ENCODE measurements at places on chromosomes 1 and 21.

GRCh38 chr1:221241157-221241556 is 361.9 kb downstream of the HLX start:
- no peak for DNase-seq

- DNase-seq = no peak
Observed at GRCh38 chr1:53552146-53552861, 93.1 kb downstream of the DMRTB1 start.

GRCh38 chr21:45202889-45203288 is 84.8 kb downstream of the POFUT2 start:
- no peak for DNase-seq

GRCh38 chr1:41245659-41246058 is 3.6 kb upstream of the SCMH1 start:
- DNase-seq = no peak

GRCh38 chr21:33866826-33867225 is 48.8 kb downstream of the ATP5PO start:
- DNase-seq = peak; percentile 32

DNA sequence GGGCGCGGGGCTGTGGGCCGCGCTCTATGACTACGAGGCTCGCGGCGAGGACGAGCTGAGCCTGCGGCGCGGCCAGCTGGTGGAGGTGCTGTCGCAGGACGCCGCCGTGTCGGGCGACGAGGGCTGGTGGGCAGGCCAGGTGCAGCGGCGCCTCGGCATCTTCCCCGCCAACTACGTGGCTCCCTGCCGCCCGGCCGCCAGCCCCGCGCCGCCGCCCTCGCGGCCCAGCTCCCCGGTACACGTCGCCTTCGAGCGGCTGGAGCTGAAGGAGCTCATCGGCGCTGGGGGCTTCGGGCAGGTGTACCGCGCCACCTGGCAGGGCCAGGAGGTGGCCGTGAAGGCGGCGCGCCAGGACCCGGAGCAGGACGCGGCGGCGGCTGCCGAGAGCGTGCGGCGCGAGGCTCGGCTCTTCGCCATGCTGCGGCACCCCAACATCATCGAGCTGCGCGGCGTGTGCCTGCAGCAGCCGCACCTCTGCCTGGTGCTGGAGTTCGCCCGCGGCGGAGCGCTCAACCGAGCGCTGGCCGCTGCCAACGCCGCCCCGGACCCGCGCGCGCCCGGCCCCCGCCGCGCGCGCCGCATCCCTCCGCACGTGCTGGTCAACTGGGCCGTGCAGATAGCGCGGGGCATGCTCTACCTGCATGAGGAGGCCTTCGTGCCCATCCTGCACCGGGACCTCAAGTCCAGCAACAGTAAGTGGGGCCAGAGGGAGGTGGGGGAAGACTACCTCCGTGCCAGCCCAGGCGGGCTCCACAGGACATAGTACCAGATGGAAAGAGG is 808 bp downstream of the MAP3K21 start:
- peak; percentile 51 for DNase-seq

GRCh38 chr1:6867729-6868659 is 82.7 kb downstream of the CAMTA1 start:
- peak; percentile 59 for DNase-seq

- no peak for DNase-seq
Observed at GRCh38 chr1:27922272-27922671, 12.5 kb upstream of the SMPDL3B start.

- DNase-seq = no peak
Observed at GRCh38 chr1:116375148-116375886, 2.3 kb downstream of the ATP1A1 start.

- DNase-seq = peak; percentile 83
Observed at GRCh38 chr1:62076286-62076685, 118.4 kb upstream of the L1TD1 start.

DNA sequence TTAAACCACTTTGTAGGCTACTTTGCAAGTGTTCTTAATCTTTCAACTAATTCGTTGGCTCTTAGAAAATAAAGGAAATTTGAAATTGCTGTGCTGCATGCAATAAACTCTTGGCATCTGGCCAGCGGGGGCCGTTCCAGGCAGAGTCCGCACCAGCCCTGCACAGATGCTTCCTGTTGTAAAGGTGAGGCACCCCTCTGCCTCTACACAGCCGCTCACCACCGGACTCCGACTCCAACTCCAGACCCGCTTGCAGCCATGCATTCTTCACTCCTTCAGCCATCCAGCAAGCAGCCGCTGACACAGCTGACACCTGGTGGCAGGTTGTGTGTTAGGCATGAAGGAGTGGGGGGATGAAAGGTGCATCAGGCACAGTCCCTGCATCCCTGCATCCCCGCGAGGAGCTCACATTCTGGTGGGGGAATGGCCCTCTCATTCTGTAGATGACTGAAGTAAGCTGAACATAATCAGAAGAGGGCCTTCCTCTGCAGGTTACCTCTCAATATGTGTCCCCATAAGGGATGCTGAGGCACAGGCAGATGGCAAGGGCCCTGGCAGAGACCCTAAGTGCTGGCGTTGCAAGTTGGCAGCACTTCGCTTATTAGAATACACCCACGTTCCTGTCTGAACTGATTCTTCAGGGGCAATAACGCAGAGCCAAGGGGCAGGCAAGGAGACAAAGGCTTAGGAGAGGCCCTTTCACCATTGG is 56.8 kb downstream of the GLIS1 start:
- DNase-seq = peak; percentile 62

DNA sequence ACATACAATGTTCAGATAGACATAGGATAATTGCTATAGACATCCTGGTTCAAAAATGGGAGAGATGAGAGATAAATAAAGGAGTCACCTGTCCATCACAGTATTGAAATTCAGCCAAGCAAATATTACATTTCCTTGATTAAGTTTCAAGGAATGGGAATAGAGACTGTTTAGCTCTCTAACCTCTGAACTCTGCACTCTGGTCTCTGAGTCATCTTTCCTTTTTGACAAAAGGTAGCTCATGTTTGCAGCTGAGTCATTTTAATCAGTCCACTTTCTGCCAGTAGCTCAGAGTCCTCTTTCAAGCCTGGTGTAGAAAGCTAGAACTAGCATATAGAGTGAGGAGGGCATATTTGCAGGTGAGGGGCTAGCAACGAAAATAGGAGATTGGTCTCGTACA is 51.4 kb upstream of the GJA8 start:
- DNase-seq = peak; percentile 73

GRCh38 chr1:239985044-239985443 is 106.6 kb upstream of the FMN2 start:
- no peak for DNase-seq

GRCh38 chr21:44800103-44800502 is 1.5 kb downstream of the UBE2G2 start:
- peak; percentile 39 for DNase-seq

All from kidney tubule cell (primary cell).